ENCODE measurements at places on chromosomes 6 and 20. TPM values are rescaled to one million over a fixed set of nuclear protein-coding genes. Genes with fewer than 3 reads are reported as not detected.

- H3K4me1 ChIP-seq: no peaks in the 10 kb centered on the region
- H3K4me3 ChIP-seq: no peak overlapping the region
- H3K36me3 ChIP-seq: no peaks in the 10 kb centered on the region
- H3K27me3 ChIP-seq: peaks cover 2% of the 10 kb centered on the region
Measured at GRCh38 chr6:168815229-168815628, 374.2 kb downstream of the SMOC2 start.

DNA sequence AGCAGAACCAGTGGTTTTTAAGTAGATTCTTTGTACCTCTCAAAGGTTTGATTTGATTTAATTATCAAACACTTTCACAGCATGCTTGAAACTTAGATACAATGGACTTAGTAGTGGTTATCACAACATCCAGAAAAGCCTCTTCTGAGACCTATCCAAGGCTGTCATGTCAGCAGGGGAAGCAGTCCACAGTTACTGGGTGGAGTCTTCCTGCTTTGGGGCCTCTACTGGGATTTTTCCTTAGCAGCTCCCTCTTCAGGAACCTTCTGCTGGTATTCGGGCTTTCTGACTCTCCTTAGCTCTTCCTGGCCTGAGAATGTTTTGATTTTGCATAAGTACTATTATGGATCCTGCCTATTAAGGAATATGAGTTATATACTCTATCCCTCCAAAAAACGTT, 36.0 kb downstream of the ARFGEF2 start:
- no peak for DNase-seq
- no peaks in the 10 kb centered on the region for H3K27me3 ChIP-seq
- H3K36me3 ChIP-seq: peaks cover 32% of the 10 kb centered on the region
- no peak overlapping the region for H3K4me3 ChIP-seq
- no peak overlapping the region for H3K27ac ChIP-seq

- no peak overlapping the region for H3K4me3 ChIP-seq
- H3K36me3 ChIP-seq: peaks cover 10% of the 10 kb centered on the region
- H3K4me1 ChIP-seq: peaks cover 31% of the 10 kb centered on the region
Measured at GRCh38 chr6:148996815-148997214, 250.0 kb downstream of the UST start.

DNA sequence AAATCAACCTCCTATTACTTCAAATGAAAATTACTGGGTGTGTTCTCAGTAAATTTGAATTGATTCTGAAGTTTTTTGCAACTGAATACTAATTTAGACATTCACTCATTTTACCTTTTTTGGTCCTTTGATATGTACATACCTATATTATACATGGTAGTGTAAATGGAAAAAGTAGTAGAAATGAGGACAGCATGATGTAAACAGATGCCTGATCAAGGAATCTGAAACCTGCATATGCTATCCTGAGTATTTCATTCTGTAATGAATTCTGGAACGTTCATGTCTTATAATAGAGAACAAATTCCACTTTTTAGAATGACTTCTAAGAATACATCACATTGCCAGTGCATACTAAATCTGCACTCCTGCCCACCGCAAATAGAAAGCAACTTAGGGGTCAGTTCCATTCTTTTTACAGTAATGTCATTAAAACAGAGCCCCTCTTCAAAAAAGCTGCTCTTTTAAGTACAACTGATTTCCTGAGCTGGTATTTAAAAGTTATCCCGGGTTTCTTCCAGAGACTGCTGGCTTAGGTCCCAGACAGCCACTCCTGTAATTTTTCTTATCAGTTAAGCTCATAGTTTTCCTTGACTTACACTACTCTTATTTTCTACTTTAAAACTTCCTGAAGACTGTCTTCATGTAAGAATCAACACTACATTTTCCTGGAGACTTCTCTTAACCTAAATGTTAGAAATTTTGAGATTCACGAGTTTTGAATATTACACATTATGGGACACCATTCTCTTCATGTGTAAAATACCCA, 48.4 kb downstream of the MAP3K7 start:
- no peak for DNase-seq
- peaks cover 19% of the 10 kb centered on the region for H3K36me3 ChIP-seq
- H3K4me3 ChIP-seq: no peak overlapping the region

- H3K27me3 ChIP-seq: no peaks in the 10 kb centered on the region
- no peak for DNase-seq
- peaks cover 3% of the 10 kb centered on the region for H3K36me3 ChIP-seq
- H3K4me1 ChIP-seq: no peaks in the 10 kb centered on the region
- H3K27ac ChIP-seq: no peak overlapping the region
Measured at GRCh38 chr6:20936949-20937348, 402.7 kb downstream of the CDKAL1 start.

DNA sequence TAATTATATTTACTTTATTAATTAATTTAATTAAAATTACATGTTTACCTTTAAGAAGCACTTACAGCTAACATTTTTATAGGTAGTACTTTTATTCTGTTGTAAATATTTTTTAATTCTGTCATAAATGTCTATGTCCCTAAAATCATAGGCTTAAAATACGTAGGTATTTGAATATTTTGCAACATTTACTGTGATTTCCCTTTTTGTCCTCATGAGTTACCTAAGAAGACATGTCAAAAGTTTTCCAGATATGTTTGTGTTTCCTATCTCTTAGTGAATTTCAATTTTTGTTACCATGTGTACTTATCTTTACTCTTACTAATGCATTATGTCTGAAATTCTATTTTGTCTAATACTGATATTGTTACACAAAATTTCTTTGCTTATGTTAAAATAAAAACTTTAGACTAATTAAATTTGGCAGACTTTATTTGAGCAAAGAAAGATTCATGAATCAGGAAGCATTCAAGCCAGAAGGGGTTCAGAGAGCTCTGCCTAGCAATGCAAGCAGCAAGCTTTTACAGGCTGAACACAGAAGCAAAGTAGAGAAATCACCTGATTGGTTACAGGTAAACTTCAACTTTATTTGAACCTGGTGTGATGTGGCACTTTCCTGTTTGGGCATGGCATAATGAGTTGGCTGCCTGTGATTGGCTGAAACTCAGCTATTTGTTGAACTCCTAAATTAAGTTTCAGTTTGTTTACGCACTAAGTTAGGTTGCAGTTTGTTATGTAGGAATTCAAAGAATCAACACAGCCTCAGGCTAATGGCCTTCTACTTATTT, 123.2 kb upstream of the TMEM170B start:
- H3K27ac ChIP-seq: no peak overlapping the region
- H3K27me3 ChIP-seq: no peaks in the 10 kb centered on the region
- H3K4me1 ChIP-seq: peaks cover 50% of the 10 kb centered on the region
- DNase-seq: peak; percentile 56
- peak overlapping the region; percentile 4 for H3K4me3 ChIP-seq

GRCh38 chr6:113690281-113691259, 166.6 kb upstream of the MARCKS start:
- no peak overlapping the region for H3K27ac ChIP-seq
- H3K4me3 ChIP-seq: no peak overlapping the region
- no peaks in the 10 kb centered on the region for H3K27me3 ChIP-seq
- H3K4me1 ChIP-seq: no peaks in the 10 kb centered on the region

GRCh38 chr6:87669051-87669450, 33.0 kb downstream of the AKIRIN2 start:
- peaks cover 45% of the 10 kb centered on the region for H3K36me3 ChIP-seq
- H3K4me1 ChIP-seq: peaks cover 11% of the 10 kb centered on the region
- no peak overlapping the region for H3K27ac ChIP-seq
- no peak for DNase-seq
- no peak overlapping the region for H3K4me3 ChIP-seq

- no peaks in the 10 kb centered on the region for H3K27me3 ChIP-seq
- no peak for DNase-seq
- H3K4me3 ChIP-seq: no peak overlapping the region
- no peak overlapping the region for H3K27ac ChIP-seq
- H3K36me3 ChIP-seq: no peaks in the 10 kb centered on the region
- no peaks in the 10 kb centered on the region for H3K4me1 ChIP-seq
Measured at GRCh38 chr6:25336996-25337395, 57.8 kb downstream of the CARMIL1 start.

DNA sequence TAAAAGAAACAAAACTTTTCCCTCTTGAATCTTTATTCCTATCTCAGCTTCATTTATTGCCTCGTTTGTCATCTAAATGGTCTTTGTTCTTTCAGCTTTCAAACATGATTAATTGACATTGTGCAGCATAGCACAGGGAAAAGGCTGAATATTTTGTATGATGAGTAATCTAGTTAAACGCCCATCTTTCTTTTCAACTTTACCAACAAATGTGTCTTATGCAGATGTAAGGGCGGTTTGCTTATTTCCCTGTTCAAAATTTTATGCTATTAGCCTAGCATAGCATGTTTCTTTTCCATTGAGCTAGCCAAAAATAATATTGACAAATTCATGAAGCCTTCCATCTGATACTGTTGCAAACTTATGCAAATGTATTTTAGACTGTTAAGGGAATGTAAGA, 176.4 kb upstream of the AKAP12 start:
- no peak overlapping the region for H3K4me3 ChIP-seq
- H3K27ac ChIP-seq: no peak overlapping the region
- peaks cover 17% of the 10 kb centered on the region for H3K36me3 ChIP-seq

DNA sequence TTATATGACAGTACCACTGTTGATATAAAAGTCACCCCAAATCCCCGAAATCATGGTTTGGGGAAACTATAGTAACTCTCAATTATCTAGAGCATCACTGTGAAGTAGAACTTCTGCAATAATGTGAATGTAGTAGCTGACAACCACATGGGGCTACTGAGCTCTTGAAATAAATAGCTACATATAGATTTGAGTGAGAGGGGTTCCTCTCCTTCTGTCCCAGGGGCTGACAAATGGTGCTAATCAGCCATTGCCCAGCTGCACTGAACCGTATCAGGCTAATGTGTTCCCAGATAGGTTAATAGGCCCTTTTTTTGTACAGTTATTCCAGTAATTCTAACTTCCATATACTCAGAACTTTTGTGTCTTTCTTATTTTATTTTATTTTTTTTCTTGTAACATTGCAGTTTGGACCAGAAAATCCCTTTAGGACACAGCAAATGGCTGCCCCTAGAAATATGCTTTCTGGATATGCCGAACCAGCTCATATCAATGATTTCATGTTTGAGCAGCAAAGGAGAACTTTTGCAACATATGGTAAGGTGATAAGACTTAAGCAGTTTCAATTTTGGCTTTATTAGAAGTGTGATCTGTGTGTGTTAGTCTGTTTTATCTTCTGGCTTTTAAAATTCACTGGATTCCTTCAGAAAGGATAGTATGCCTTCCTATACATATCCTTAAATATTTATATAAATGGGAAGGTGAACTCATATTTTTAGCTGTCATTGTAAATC, 21.1 kb downstream of the CDC40 start:
- no peaks in the 10 kb centered on the region for H3K27me3 ChIP-seq
- peaks cover 4% of the 10 kb centered on the region for H3K4me1 ChIP-seq
- DNase-seq: no peak
- no peak overlapping the region for H3K27ac ChIP-seq

DNA sequence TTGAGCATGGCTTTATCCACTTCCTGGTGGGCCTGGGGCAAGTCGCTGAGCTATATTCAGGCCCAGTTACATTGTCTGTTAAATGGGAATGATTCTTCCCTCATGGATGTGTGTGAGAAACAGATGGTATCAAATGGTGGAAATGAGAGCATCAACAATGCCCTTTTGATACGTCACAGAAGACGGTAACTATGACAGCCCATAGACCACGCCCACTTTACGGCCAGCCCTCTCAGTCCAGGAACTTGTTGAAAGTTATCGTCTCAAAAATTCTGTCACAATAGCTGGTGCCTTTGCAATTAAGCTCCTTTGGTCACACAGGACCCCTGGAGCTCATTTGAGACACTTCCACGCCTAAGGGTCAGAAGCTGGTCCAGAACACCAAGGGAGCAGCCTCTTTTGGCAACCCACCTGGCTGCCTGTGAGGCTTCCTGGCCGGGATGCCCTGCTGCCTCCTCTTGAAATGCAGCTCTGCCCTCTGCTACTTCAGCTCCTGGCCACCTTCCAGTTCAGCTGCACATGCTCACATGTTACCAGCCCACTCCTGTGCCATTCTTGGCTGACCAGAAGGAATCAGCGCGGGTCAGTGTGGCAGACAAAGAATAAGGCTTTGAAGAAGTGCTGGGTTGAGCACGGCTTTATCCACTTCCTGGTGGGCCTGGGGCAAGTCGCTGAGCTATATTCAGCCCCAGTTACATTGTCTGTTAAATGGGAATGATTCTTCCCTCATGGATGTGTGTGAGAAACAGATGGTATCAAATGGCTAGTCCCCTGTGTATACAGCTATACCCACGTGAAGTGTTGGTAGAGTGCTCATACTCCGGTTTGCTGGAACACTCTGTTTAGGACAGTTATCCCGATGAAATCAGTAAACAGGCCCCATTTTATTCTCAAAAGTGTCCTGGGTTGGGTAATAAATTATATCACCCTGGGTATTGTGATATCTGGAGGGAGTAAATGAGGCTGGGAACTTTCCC, 199.2 kb upstream of the SUPT3H start:
- H3K27ac ChIP-seq: no peak overlapping the region
- H3K36me3 ChIP-seq: no peaks in the 10 kb centered on the region
- DNase-seq: no peak
- H3K27me3 ChIP-seq: no peaks in the 10 kb centered on the region
- H3K4me1 ChIP-seq: peaks cover 16% of the 10 kb centered on the region
- H3K4me3 ChIP-seq: no peak overlapping the region

GRCh38 chr6:122673343-122673961, 63.2 kb downstream of the PKIB start:
- no peaks in the 10 kb centered on the region for H3K4me1 ChIP-seq
- H3K27ac ChIP-seq: no peak overlapping the region
- no peak overlapping the region for H3K4me3 ChIP-seq

DNA sequence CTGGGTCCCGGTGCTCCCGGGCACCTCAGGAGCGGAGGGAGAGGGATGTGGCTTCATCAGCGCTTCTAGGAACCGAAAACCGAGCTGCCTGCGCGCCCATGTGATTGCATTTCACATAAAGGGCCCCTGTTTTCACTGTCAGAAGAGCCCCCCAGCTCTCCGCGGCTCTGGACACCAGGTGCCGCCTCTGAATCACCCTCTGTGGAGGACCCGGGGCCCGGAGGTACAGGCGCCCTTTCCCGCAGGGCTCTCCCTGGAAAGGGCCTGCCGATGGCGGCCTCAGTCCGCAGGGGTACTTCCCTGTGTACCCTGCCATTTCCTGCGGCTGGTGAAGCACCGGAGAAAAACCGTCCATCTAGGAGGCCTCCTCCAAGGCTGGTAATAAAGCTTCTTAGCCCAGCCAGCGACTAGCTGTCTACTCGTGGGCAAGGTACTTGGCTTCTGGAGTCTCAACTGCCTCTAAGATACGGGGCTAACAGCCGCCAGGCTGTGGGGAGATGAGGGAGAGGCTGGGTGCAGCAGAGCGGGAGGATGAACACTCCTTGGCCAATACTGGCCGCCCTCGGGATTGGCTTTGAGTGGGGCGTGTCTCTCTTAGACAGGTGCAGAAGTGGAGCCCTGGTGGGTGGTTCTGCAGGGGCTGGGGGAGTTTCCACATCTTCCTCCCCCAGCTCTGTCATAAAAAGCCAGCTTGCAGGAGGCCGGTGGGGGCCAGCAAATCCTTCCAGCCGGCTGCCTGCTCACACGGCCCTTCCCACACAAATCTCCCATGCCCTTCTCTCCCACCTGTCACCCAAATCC, 1.6 kb downstream of the PPP1R16B start:
- peak; percentile 48 for DNase-seq
- H3K4me1 ChIP-seq: peaks cover 73% of the 10 kb centered on the region
- peak overlapping the region; percentile 83 for H3K4me3 ChIP-seq
- H3K27ac ChIP-seq: peak overlapping the region; percentile 84
- H3K36me3 ChIP-seq: peaks cover 49% of the 10 kb centered on the region

The PLAGL1 gene
- total RNA-seq: 7.7 TPM

The SLC17A2 gene
- total RNA-seq: not detected

The NKAIN2 gene
- not detected for total RNA-seq

The DCDC2 gene
- total RNA-seq: not detected

The KCNG1 gene
- total RNA-seq: not detected

The KCNK15 gene
- not detected for total RNA-seq

The SLC22A2 gene
- not detected for total RNA-seq

The NKAPL gene
- not detected for total RNA-seq

The TCF15 gene
- total RNA-seq: not detected

The TNXB gene
- 3.4 TPM for total RNA-seq

The SIRPB2 gene
- total RNA-seq: not detected

The RAD21L1 gene
- not detected for total RNA-seq

Data from activated CD8-positive, alpha-beta T cell treated with anti-CD3 and anti-CD28 coated beads, Interleukin-2, amount 10 ng/mL, durations not matched to agents 7 days and 5 days (primary cell).